ENCODE measurements at places on chromosomes 1 and 21.

DNA sequence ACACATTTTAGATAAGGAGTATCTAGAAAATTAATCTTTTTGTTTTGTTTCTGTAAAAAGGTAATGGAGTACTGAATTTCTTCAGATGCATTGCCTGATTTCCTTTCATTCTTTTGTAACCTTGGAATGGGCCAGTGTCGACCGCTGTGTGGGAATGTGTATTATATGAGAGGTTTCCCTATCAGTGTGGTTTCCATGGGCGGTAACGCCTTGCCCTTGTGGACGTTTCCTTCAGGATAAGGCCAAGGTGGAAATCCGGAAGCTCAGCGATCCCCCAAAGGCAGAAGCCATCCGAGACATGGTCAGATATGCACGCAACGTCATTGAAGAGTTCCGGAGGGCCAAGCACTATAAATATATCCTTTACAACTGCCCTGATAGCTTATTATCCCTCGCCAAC is 49.8 kb downstream of the SMYD2 start:
- no peak for DNase-seq

DNA sequence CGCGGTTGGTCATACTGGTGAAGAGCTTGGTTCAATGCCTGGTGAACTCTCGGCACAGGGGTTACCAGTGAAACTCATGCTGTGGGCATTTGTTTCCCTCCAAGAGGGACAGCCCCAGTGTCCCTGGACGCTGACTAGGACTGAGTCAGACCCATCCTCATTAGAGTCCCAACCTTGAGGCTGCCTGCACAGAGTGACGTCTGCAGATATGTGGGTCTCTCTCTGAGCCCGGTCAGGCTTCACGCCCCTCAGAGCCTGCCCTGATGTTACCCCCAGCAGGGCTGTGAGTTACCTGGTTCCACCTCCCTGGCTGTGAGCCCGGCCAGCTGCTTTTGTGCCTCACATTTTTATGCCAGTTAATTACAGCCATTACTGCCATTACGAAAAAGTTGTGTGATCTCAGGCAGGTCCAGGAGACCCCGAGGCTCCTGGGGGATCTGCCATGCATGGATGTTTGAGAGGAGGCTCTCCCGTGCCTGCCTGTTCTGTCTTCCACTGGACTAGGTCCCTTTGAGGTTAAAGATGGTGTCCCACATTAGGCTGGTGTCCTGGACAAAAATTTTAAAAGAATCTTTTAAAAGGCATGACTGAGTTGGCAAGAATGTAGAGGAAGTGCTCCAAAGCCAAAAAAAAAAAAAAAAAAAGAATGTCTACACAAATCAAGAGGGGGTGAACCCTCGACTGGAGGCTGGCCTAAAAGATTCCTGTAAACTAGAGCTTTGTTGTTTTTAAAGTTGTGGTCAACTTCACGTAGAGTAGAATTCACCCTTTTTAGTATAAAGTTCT is 36.6 kb upstream of the PADI1 start:
- peak; percentile 82 for DNase-seq

- peak; percentile 56 for DNase-seq
These were observed 5.6 kb upstream of the EIF4G3 start for GRCh38 chr1:21182181-21182731.

DNA sequence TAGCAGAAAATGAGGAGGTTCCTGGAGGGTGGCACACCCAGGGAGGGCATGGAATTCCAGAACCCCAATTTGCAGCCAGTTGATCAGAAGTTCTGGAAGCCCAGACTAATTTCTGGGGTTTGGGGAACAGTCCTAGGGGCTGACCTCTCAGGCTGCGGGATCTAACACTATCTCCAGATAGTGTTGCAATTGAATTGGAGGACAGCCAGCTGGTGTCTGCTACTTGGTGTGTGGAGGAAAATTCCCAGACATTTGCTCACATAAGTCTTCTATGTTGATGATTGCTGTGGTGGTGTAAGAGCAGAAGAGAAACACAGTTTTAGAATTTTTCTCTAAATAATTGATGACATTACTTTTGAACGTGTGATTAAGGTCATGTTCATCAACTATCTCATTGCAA is 154.3 kb upstream of the RNPC3 start:
- DNase-seq, result peak; percentile 30

DNA sequence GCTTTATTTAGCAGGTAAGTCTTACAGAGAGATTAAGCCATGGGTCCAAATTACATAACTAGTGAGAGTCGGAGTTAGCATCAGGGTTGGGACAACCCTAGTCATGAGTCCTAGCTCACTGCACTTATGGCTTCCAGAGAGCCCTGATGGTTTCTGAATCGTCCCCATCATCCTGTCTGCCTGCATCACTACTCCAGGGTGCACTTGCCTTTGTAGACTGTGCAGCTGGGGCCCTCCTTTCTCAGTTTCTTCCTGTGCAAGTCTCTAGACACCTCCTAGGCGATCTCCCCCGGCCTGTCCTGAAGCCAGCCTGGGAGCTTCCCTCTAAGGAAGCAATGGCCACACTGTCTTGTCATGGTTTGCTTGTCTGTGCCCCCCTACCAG is 37.1 kb downstream of the KIAA0040 start:
- no peak for DNase-seq

DNA sequence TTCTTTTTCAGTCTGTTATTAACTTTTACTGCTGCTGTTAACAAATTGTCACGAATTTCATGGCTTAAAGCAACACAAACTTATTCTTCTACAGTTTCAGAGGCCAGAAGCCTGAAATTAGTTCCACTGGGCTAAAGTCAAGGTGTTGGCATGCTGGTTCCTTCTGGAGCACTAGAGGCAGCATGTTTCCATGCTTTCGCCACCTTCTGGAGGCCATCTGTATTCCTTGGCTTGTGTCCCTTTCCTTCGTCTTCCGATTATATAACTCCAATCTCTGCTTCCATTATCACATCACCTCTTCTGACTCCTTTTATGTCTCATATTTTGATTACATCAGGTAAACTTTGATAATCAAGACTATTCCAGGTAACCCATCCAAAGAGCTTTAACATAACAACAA is 1742.1 kb downstream of the BRINP3 start:
- no peak for DNase-seq

GRCh38 chr1:12275370-12275769 is 45.5 kb downstream of the VPS13D start:
- peak; percentile 28 for DNase-seq

- no peak for DNase-seq
These were observed 395.8 kb upstream of the VAMP3 start for GRCh38 chr1:7375329-7375728.

- DNase-seq, result no peak
These were observed 24.1 kb downstream of the HMGCS2 start for GRCh38 chr1:119744598-119744942.

- DNase-seq, result no peak
These were observed 9.0 kb upstream of the KCTD3 start for GRCh38 chr1:215557992-215558626.
